T-helper 17 cell (primary cell): ENCODE measurements at places on chromosomes 1 and 21. TPM values are rescaled to one million over a fixed set of nuclear protein-coding genes. Genes with fewer than 3 reads are reported as not detected.

UBQLN4 gene
- 21.9 TPM for total RNA-seq

PTGER3 gene
- 0.86 TPM for total RNA-seq

PBX1 gene
- total RNA-seq = 16.6 TPM

PGLYRP4 gene
- not detected for total RNA-seq

KCNJ9 gene
- not detected for total RNA-seq

CD2 gene
- total RNA-seq = 152 TPM

SPRR2F gene
- not detected for total RNA-seq

ORC1 gene
- 2.0 TPM for total RNA-seq

UTP25 gene
- 5.9 TPM for total RNA-seq

TLR5 gene
- total RNA-seq = 2.6 TPM

RGSL1 gene
- total RNA-seq = not detected

SLC44A3 gene
- 0.68 TPM for total RNA-seq

GIPC2 gene
- not detected for total RNA-seq

TRMT1L gene
- 5.8 TPM for total RNA-seq

PLA2G2D gene
- not detected for total RNA-seq

H3-3A gene
- 318 TPM for total RNA-seq

CHAF1B gene
- 5.7 TPM for total RNA-seq

CHD1L gene
- 29.0 TPM for total RNA-seq

AKR1A1 gene
- total RNA-seq = 57.0 TPM

CCNL2 gene
- 231 TPM for total RNA-seq

CCDC181 gene
- total RNA-seq = not detected

CELA2B gene
- not detected for total RNA-seq

ABCA4 gene
- total RNA-seq = not detected

LMOD1 gene
- not detected for total RNA-seq

LRRC8B gene
- total RNA-seq = 24.0 TPM

SERPINC1 gene
- not detected for total RNA-seq

FAM3B gene
- not detected for total RNA-seq

VTCN1 gene
- not detected for total RNA-seq

GPR25 gene
- 18.3 TPM for total RNA-seq

SLC16A4 gene
- 0.20 TPM for total RNA-seq

ADCY10 gene
- total RNA-seq = 1.4 TPM

FOXO6 gene
- total RNA-seq = 0.86 TPM

NSUN4 gene
- total RNA-seq = 40.0 TPM

C4BPB gene
- total RNA-seq = 0.27 TPM

KCNQ4 gene
- total RNA-seq = 0.86 TPM

AMY1C gene
- total RNA-seq = not detected

KLF17 gene
- not detected for total RNA-seq

AMPD1 gene
- not detected for total RNA-seq

FAM110D gene
- total RNA-seq = not detected

SLC30A2 gene
- total RNA-seq = not detected

GPR61 gene
- 0.20 TPM for total RNA-seq

KIRREL1 gene
- total RNA-seq = not detected
